ENCODE measurements at places on chromosomes 1 and 21.

DNA sequence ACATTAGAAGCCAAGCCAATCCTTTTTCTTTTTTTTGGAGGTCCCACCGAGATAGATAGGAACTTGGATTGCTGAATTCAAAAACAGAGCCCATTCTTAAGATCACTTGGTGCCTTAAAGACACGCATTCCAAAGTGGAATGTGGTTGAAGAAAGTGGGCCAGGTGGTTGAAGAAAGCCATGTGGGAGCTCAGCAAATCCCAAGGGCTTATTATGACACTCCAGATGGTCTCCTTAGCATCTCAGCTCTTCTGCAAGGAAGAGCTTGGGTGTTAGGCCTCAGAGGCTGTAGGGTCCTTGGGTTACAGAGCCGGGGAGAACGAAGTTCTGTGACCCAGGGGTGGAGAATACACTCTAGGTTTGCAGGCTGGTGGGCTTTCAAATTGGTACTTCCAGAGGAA lies 13.5 kb downstream of the TOR3A start:
- DNase-seq, result no peak

- DNase-seq, result no peak
Measured at GRCh38 chr1:59055908-59056719, 240.8 kb upstream of the FGGY start.

DNA sequence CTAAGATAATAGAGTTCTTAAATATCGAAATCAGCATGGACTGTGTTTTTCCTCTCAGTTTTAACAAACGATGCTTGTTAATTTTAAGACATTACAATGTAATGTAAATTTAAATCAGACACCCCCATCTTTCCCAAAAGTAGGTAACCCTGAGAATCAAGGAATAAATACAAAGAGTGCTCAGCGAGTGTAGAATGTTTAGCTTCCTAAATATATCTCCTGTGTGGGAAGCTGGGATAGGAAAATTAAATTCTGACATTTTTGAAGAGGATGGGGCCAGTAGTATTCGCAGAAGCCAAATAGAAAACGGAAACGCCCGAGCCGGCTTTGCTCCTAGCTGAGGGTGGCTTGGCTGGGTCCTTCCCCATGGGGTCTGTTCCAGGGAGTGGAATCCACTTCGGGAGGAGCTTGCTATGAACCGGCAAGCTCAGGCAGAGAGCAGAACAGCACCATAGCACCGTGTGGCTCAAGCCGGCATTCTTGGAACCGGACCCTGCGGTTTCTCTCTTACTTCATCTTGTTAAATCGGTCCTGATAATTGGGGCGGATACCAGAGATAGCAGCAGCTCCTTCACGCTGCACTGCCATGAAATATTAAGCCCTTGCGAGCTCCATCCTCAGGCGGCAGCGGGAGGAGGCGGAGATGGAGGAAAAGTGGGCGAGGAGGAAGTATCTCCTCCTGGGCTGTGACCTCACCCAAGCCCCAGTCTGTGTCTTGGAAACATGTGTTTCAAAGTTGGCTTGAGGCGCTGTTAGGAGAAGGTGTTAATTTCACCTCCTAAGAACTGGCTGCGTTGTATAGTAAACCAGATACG lies 24.9 kb downstream of the MAP3K7CL start:
- peak; percentile 82 for DNase-seq

DNA sequence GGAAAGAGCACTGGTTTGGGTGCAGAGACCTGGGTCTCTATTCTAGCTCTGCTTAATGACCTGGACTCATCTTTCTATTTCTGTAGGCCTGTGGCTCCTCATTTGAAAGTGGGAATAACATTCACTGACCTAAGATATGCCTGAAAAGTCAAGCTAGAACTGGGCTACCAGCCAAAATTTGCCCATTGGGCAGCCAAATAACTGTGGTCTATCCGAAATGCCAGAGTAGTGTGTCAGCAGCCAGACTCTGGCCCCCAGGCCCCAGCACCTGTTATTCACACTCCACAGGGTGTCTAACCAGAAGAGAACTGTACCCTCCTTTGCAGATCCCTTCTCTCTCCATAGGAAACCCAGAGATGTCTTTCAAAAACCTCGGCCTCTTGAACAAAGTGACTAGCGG lies 12.6 kb downstream of the DAB1 start:
- peak; percentile 63 for DNase-seq

DNA sequence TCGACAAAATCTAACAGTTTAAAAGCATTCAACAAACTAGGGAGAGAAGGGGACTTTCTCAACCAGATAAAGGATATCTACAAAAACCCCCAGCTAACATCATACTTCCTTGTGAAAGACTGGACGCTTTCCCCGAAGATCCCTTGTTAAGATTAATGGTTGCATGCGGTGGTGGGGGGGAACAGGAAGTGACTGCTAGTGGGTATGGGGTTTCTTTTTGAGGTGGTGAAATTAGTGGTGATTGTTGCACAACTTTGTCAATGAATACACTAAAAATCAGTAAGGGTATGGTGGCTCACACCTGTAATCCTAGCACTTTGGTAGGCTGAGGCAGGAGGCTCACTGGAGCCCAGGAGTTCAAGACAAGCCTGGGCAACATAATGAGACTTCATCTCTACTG lies 26.9 kb upstream of the EYA3 start:
- DNase-seq, result no peak

GRCh38 chr1:87119541-87120140 lies 205.2 kb downstream of the HS2ST1 start:
- no peak for DNase-seq

DNA sequence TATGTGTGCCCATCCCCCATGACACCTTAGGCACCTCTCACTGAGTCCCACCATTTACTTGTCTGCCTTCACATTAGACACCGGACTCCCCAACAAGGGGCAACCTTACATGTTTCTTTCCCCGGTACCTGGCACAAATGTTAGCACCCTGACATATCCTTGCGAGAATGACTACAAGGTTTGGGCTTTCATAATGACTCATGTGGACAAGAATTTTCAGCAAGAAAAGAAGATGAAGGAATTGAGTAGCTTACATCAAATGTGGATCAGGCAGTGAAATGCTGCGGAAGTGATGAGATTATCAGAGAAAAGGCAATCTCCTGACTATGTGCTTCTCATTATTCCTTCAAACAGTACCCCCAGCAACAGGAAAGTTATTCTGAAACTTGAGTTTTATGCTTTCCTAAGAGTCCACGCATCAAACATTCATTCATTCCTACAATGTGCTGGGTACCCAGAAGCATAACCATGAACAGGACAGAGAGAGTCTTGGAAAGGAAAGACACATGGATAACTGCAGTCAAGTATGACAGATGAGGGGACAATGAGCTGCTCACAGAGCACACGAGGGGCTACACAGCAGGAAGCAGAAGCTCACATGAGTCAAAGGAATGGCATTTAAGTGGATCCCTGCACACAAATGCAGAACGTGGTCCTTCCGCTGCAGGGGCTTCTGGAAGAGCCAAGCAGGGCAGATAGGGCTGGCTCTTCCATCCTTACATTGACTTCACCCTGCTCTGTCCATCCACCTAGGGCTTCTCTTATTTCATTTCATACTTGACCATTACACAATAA lies 112.1 kb downstream of the PCNX2 start:
- peak; percentile 52 for DNase-seq

GRCh38 chr1:160755911-160756848 lies 17.1 kb downstream of the SLAMF7 start:
- no peak for DNase-seq

DNA sequence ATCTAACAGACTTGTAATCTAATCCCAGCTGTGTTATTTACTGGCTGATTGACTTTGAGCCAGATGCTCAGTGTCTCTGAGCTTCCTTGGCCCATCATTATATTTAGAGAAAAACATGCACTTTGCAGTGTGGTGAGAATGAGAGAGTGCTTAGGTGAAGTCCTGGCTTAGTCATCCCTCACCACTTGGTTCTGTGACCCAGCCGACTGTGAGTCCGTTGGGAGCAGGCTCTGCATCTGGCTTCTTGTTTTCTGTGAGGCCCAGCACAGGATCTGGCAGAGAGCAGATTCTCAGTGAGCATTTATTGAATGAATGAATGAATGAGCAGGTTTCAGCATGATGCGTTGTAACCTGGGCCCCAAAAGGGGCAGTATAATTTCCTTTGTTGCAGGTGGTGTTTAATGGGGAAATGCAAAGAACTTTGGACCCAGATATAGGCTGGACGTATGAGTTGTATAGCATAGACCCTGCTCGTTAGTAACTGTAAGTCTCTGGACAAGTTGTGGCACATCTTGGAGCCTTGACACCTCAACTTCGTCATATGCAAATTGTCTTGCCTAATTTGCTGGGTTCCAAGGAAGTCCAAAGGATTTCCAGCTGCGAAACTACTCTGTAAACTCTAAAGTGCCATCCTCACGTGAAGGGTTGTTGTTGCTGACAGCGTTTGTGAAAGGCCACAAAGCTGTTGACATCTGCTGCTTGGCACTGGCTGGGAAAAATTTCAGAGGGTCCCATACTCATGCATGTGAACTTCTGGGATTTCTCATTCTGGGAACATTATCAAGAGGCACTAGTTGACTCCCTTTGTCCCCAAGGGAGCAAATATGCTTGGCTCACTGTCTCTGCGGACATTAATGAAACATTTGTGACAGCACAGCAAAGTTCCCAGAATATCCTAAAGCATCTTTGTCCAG lies 138.8 kb upstream of the USP24 start:
- no peak for DNase-seq

GRCh38 chr1:79982211-79982610 lies 975.7 kb upstream of the ADGRL4 start:
- DNase-seq, result peak; percentile 32

DNA sequence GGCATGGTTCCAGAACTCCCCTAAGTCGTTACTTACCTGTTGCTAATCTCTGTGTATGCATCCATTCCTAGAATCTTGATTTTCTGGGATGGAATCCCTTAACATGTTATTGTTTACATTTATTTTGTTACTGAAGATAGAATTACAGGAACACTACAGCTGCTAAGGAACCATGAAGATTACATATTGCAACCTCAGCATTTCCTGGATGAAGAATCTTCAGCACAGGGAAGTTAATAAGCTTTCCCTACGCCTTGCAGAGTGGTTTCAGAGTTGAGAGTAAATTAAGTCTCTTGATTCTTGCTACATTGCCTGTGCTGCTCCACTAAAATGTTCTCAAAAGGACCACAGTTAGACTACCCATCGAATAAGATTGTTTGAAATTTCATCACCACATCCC lies 31.4 kb upstream of the GBP6 start:
- no peak for DNase-seq

GRCh38 chr1:183385340-183386144 lies 32.6 kb downstream of the NMNAT2 start:
- DNase-seq, result peak; percentile 34

GRCh38 chr1:235287208-235287882 lies 40.6 kb downstream of the ARID4B start:
- DNase-seq, result no peak

DNA sequence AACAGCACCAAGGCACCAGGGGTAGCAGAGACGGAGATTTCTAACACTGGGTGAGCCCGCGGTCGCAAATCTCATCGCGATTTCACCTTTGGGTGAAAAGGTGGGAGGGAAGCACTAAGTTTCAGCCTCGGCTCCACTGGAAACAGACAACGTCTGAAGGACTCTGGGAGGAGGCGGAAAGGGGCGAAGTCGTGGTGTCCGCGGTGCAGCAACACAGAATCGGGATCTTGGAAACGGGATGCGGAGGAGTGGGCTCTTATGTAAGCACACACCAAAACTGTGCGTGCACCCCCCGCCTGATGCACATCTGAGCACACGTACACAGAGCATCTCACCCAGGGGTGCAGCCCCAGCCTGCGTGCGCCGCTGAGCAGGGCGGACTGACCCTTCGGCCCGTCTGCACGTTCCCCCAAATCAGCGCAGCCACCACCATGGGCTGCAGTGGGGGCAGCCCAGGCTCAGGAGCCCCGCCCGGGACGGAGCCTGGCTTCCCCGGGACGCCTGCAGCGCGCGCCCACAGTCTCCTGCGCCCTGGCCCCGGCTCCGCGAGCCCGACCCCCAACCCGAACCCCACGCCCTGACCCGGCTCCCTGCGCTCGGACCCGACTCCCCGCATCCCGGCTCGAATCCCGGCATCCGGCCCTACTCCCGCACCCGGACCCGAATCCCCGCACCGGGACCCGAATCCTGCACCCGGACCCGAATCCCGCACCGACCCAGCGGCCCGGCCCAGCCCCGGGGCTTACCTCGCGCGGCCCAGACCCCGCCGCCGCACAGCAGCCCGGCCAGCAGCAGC lies 670 bp downstream of the CLSTN1 start:
- DNase-seq, result peak; percentile 41

DNA sequence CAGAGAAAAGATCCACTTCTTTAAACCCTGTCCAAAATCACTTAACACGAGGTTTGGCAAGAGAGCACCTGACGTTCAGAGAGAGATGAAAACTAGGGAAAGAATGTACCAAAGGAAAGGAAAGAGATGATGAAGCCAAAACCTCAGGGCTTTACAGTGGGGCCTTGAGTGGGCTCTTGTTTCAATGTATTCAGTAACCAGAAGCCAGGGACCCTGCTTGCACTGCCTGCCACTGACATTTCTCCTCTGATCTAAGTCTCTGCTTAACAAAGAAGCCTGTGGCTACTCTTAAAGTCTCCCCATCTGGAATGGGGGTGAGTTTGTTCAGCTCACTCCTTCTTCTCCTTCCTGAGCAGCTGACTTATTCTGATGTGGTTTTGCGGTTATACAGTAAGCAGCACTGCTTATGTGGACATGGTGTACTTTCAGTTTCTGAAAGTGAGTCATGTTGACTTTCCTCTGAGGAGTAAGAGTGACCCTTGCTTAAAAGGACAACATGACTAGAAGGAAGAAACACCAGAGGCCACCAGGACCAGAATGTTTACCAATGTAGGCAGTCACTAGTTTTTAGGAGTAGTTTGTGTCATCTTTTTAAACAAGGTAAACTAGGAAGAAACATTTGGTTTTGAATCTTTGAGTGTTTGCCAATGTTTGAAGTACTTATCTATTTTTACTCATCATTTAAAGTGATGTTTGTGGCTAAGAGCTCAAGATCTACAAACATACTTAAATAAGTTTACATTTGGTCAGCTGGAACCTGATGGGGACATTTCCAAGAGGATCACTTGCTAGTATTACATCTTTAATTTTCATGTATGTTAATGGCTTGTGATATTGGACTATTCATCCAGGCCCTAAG lies 87.4 kb downstream of the FASLG start:
- peak; percentile 98 for DNase-seq

DNA sequence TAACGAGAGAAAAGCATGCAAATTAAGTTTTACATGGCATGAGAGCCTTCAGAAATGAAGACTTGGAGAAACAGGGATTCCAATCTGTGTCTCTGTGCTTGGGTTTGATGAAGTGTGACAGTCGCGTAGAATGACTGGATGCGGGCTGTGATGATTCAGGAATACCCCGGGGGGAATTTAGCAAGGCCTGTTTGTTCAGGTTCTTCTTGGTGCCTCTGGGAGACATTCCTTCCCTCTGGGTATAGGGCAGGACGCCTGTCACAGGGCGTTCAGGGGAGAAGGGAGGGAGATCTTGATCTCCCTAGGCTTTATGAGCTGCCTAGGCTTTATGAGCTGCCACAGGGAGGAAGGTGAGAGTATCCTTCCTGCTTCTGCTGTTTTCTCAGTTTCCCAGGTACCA lies 36.6 kb downstream of the DOP1B start:
- DNase-seq, result peak; percentile 86

- no peak for DNase-seq
Measured at GRCh38 chr1:109901524-109902145, 9.0 kb upstream of the CSF1 start.
